CD8-positive, alpha-beta T cell (primary cell): ENCODE measurements at places on chromosomes 12 and 14.
A peak's percentile ranks its signal among the peaks of the same experiment; 100 is the strongest.

GRCh38 chr14:75053396-75054291 lies 2.4 kb upstream of the MLH3 start:
- no peak for DNase-seq

DNA sequence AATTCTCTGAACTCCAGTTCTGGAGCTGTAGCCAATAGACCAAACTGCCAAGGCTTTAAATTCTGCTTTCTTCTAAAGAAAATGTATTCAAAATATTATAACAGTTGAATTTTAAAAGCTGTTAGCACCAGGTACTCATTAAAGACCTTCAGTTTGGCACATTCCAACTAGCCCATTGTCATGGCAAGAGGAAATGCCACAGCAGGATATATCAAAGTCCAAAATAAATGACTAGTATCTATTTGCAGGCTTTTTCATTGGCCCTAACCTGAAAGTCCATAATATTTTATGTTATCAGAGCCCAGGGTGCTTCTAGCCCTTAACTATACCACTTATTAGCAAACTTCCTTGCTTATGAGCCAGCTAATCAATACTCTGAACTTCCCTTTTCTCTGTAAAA lies 3.1 kb upstream of the RIC8B start:
- DNase-seq: no peak

DNA sequence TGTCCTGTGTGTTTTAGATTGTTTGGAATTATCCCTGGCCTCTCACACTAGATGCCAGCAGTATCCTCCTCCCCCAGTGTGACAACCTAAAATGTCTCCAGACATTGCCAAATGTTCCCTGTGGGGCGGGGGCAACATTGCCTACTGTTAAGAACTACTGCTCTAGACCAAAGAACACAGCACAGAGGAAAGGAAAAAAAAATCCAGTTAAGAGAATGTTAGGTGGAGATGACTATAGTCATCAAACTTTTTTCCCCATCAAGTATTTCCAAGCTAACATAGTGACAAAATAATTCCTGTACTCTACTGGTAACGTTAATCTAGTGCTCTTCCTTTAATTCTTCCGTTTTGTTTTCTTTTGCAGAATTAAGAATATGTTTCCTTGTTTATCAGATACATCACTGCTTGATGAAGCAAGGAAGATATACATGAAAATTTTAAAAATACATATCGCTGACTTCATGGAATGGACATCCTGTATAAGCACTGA lies 3.5 kb downstream of the CDKN1B start:
- DNase-seq: no peak

DNA sequence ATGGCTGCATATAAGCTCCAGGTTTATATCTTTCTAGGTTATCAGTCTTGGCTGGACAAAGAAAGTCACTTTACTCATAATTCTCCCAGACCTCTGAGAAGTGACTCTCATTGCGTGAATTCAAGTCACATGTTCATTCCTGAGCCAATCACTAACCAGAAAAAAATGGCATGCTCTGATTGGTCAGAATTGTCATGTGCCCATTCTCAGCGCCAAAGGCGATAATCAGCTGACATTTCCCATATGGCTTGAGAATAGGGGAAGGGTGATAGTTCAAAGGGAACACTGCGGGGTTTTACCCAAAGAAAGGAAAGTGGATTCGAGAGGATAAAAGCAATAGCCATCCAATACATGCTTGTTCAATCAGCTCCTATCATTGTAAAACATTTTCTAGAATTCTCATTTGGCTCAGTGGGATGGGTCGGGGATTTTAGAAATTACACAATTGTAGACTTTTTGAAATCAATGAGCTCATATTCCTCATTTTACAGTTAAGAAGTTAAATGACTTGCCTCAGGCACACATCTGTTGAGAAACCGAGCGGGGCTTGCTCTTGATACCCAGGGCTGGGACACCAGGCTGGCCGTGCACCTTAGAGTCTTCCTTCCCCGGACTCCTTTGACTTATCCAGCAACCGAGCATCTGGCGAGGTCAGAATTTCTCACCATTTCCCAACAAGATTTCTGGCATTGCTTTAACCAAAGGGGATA lies 454.0 kb upstream of the TBX3 start:
- DNase-seq: no peak

GRCh38 chr14:90534091-90534837 lies 137.4 kb downstream of the CALM1 start:
- no peak for DNase-seq

DNA sequence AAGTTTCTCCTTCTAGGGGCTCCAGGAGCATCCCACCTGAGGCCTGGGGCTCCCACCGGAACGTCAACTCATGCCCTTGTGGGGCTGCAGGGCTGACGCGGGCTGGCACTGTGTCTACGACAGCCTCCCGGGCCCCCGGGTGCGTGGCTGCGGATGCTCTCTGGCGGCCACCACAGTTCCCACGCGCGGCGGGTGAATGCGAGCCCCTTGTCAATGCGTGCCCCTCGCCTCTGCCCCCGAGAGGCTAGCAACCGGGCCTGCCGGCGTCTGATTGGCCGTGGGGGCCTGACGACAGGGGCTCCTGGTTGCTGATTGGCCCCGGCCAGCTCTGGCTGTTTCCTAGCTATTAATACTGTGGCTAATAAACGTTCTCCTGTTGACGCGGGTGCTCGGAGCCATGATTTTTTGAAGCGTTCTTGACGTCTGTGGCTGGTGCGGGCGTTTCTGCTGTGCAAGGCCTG lies 1.8 kb upstream of the MEG3 start:
- no peak for DNase-seq

GRCh38 chr12:91833780-91834359 lies 311.8 kb downstream of the BTG1 start:
- no peak for DNase-seq

GRCh38 chr12:2018391-2018790 lies 14.1 kb upstream of the DCP1B start:
- DNase-seq: no peak

- peak; percentile 60 for DNase-seq
Observed at GRCh38 chr14:22231018-22231417, 358.0 kb downstream of the DAD1 start.

DNA sequence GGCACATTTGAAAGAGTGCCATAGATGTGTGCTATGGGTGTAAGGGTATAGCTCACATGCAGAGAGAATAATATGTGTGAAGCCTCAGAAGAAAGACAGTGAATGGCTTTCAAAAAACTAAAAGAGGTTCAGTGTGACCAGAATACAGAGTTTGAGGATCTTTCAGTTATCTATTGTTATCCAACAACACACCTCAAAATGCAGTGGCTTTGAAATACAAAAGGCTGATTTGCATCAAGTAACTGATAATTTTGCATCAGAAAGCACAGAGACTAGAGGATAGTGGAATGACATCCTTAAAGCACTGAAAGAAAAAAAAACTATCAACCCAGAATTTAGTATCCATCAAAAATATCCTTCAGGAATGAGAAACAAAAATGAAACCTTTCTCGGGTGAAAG lies 131.6 kb upstream of the IGF1 start:
- DNase-seq: no peak

GRCh38 chr14:63777024-63777423 lies 49.2 kb upstream of the SGPP1 start:
- DNase-seq: no peak

- DNase-seq: no peak
Observed at GRCh38 chr12:111182382-111182781, 186.5 kb downstream of the PHETA1 start.

GRCh38 chr12:54082397-54082892 lies 28.8 kb downstream of the HOXC4 start:
- DNase-seq: peak; percentile 54

- no peak for DNase-seq
Observed at GRCh38 chr14:59419303-59419702, 45.9 kb downstream of the GPR135 start.

DNA sequence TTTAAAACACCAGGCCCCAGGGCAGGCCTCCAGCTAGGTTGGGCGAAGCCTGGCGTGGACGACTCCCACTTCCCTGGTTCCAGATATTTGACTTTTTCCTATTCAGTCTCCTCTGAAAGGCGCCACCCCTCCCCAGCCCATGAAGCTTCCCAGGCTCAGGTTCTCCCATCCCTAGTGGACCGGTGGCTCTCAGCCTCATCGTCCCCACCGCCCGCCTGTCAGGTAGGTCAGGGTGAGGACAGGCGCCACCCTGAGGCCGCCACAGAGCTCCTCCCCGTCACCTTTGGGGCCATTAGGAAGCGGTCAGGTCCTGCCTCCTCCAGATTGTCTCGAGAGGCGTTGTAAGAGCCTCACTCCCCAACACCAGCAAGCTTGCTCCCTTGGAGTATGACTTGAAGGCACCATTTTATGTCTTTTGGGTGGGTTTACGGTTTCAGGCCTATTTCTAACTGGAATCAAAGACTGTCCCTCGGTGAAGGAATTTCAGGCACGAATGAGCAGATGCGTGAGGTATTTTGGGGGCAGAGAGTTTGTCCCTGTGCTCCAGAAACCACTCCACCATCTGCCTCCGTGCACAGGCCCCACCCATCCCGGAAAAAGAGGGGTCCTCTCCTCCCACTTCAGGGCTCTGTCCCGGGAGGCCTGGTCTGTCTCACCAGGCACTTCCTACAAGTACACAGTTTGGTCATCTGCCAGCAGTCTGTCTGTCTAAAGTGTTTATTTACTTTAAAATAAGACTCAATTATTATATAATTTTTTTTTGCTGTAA lies 55.6 kb downstream of the TSPAN9 start:
- no peak for DNase-seq

GRCh38 chr12:59372956-59373355 lies 222.9 kb upstream of the SLC16A7 start:
- DNase-seq: no peak

DNA sequence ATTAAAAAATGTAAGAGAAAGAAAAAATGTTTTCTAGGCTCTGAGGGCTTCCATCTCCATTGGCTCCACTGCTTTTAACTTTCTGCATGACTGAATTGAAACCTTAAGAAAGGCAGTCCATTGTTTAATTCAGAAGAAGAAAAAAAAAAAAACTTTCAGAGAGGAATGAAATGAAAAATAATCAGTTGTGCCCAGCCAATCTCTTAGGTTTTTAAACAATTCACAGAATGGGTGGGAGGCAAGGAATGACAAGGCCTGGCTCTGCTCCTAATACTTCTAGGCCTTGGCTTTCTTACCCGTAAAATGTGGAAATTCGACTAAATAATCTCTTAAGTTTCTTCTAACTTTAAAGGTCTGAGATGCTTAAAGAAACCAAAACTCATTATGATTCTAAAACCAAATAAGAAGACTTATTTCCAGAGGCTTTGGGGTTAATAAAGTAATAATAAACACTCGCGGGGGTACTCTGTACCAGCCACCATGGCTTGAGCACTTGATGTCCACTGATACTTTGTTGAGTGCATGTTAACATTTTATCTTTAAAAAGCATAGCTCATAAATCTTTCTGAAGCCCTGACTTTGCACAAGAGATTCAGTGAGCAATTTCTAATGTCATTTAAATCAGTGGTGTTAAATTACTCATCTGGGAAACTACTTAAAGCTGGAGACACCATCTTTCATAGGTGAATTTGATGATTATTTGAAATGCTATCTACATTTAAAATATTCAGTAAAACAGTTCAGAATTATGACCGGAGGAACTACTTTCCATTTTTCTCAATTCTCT lies 49.6 kb downstream of the STON2 start:
- no peak for DNase-seq

DNA sequence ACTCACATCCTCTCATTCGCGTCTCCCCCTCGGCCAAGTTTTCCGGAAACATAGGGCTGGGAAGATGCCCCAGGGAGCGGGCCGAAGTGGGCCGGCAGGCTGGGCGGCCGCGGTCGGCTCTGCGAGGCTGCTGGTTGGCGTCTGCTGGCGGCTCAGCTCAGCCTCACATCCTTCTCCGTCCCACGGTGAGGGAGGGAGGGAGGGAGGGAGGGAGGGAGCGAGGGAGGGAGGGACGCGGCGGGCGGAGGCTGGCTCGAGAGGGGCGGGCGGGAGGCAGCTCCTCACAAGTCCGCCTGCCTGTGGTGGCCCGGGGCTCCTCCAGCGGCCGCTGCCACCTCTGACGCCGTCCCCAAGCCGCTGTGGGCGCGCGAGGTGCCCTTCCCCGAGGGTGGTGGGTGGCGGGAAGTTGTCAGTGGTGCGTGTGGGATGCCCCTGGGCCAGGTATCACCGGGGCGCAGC lies 93.8 kb downstream of the RFLNA start:
- peak; percentile 14 for DNase-seq

GRCh38 chr12:51229116-51229809 lies 9.4 kb upstream of the DAZAP2 start:
- no peak for DNase-seq

DNA sequence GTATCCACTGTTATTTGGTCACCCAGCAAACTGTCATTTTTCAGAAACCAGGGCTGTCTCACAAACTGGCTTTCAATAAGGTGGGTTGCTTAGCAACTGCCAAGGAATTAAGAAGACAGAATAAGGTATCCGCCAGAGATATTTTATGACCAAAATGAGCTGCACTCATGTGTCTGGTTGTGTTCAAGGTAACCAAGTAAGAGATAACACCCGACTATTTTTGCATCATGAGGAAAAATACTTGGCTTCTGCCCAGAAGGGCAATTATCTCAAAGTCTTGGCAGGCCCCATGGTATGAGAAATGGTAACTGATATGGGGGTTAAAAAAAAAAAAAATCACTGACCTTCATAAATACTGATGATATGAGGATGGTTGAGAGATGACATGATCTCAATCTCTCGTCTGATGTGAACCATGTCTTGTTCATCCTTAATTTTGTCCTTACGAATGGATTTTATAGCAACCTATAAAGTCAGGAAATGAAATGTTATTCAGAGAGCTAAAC lies 32.6 kb downstream of the NUAK1 start:
- no peak for DNase-seq

DNA sequence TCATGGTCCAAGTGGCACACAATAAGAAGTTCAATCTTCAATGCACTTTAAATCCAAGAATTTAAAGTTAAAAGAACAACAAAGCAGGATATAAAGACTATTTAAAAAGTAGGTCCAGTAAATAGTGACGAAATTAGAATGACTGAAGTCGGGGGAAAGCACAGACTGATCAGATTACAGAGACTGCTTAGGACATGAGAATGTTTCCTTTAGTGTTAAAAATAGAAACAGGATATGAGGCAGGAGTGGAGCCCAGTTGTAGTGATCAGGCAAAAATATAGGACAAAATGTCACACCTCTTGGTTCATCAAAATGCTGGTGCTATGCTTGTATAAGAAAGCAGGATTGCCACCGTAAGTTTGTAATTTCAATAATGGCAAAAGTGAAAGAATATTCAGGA lies 52.2 kb upstream of the CD163 start:
- no peak for DNase-seq

- no peak for DNase-seq
Observed at GRCh38 chr14:95515080-95515489, 1.4 kb downstream of the SYNE3 start.

GRCh38 chr12:52359621-52360061 lies 7.6 kb downstream of the KRT85 start:
- no peak for DNase-seq

DNA sequence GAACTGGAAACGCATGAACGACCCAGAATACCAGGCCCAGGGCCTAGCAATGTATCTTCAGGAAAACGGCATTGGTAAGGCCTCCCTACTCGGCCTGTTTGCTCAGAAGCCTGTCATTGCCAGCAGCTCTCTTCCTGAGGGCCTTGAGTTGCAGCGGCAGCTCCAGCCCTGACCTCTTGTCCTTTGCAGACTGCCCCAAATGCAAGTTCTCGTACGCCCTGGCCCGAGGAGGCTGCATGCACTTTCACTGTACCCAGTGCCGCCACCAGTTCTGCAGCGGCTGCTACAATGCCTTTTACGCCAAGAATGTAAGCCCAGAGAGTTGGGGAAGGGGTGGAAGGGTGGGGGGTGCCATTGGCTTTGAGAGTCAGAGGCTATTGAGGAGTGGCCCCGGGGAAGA lies 3.7 kb upstream of the IRF9 start:
- no peak for DNase-seq

GRCh38 chr12:42910656-42911055 lies 321.1 kb upstream of the PRICKLE1 start:
- DNase-seq: no peak

GRCh38 chr14:89616425-89616824 lies 199.4 kb upstream of the FOXN3 start:
- DNase-seq: no peak
